ENCODE measurements at places on chromosomes 2 and 18.

- DNase-seq = no peak
These were observed 148.1 kb downstream of the EML6 start for GRCh38 chr2:54871457-54872107.

DNA sequence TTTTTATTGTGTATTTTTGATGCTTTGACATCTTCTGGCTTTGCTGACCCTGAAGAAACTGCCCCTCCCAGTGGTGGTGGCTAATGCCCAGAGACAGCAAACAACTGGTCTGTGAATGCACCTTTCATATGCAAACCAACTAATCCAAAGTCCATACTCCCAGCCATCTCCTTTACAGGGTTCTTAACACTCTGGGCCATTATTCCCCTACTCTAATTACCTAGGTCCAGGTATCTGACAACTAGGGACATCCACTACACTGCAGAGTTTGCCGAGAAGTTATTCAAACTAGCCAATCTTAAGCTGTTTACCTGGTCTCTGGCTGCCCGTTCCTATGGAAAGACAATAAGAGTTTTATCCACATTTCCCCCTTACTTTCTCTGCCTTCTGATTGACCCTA, 73.6 kb downstream of the FSHR start:
- no peak for DNase-seq

- no peak for DNase-seq
These were observed 311.5 kb downstream of the DLGAP1 start for GRCh38 chr18:4143585-4143984.

GRCh38 chr18:59229701-59230443, 9.9 kb downstream of the GRP start:
- no peak for DNase-seq

GRCh38 chr2:17122887-17123501, 395.2 kb downstream of the RAD51AP2 start:
- no peak for DNase-seq

GRCh38 chr2:201151127-201151981, 31.6 kb upstream of the CASP10 start:
- peak; percentile 73 for DNase-seq

GRCh38 chr2:197168705-197169104, 141.9 kb downstream of the ANKRD44 start:
- DNase-seq = no peak

- no peak for DNase-seq
These were observed 17.1 kb downstream of the GYPC start for GRCh38 chr2:126672980-126673605.

DNA sequence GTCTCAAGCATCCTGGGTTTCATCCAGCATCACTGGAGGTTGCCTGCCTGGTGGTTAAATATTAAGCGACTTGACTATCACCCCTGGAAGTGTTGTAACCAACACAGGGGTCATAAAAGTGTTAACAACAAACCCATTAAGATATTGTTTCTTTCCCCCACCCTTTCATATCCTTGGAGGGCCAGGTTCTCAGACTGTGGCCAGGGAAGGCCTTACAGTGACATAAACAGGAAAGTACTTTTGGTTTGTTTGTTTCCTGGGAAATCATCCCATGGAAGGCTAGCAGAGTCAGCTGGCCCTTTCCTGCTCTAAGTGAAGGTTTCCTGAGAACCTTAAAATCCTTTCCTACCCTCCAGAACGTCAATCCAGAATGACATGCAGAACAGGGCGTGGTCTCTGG, 160.9 kb downstream of the CLIP4 start:
- no peak for DNase-seq

GRCh38 chr2:171411791-171412483, 21.9 kb downstream of the METTL8 start:
- DNase-seq = no peak

GRCh38 chr2:69917852-69918251, 2.9 kb downstream of the MXD1 start:
- DNase-seq = no peak

- DNase-seq = no peak
These were observed 53.3 kb downstream of the INHBB start for GRCh38 chr2:120398996-120399888.

- no peak for DNase-seq
These were observed 25.6 kb upstream of the ZC3H15 start for GRCh38 chr2:186460465-186460864.

GRCh38 chr2:69731147-69731970, 10.6 kb upstream of the ANXA4 start:
- no peak for DNase-seq

DNA sequence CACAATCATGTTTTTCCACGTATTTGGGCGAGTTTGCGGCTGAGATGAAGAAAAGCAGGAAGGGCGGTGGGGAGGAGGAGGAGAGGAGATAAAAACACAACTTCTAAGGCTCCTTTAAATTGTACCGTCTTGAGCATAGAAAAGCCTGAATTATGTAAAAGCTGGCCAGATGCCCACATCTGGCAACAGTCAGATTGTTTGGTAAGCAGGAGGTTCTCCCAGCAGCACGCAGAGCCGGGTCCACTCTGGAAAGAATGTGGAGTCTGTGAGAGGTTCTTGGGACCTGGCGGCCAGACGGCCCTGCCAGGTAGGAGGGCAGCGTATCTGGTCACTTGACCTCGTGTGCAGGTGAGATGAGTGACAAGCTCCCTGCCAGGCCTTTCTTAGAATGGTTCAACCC, 215.3 kb upstream of the APCDD1 start:
- no peak for DNase-seq

DNA sequence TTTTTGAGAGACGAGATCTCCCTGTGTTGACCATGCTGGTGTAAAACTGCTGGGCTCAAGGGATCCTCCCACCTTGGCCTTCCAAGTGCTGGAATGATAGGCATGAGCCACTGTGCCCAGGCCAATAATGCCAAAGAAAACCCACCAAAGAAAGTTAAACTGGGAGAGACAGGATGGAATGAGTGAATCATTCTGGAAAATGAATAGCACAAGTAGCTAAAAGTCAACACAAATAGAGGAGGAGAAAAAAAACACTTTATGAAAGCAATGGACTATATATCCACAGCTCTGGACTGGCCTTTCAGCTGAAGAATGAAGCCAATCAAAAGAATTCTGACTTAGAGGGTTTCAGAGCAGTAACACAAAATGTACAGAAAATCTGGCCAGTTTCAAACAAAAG, 23.9 kb downstream of the IAH1 start:
- DNase-seq = no peak

DNA sequence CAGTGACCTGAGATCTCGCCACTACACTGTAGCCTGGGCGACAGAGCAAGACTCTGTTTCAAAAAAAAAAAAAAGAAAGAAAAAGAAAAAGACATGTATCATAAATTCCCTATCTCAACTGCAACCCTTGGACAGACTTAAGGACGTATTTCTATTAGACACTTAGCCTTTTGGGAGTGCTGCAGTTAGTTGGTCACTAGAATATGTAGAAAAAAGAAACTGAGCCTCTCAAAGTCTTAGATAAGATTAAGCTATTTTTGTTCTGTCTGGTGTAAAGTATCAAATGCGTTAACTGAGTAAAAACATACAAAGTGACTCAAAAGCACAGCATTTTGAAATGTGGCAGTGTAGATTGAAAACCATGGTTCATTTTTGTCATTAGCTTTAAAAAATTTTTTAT, 7.3 kb downstream of the NBEAL1 start:
- DNase-seq = no peak

GRCh38 chr2:156907806-156908205, 349.7 kb upstream of the GALNT5 start:
- no peak for DNase-seq

DNA sequence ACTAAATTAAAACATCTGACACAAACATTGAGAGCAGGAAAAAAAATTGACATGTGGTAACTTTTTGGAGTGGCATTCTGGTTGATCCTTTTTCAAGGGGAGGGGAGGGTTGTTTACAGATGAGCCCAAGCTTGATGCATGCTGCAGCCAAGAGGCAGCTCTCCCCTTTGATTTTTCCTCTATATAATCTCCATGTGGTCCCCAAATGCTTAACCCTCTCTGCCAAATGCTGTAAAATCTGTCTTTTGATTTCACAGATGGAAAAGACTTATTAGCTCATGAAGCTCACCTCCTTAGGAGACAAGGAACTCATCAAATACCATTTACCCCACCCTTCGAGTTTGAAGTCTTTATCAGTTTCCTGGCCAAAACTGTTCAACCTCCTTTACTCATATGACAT, 623.0 kb downstream of the NRXN1 start:
- DNase-seq = no peak

GRCh38 chr2:129895061-129895460, 84.4 kb upstream of the RAB6C start:
- no peak for DNase-seq

DNA sequence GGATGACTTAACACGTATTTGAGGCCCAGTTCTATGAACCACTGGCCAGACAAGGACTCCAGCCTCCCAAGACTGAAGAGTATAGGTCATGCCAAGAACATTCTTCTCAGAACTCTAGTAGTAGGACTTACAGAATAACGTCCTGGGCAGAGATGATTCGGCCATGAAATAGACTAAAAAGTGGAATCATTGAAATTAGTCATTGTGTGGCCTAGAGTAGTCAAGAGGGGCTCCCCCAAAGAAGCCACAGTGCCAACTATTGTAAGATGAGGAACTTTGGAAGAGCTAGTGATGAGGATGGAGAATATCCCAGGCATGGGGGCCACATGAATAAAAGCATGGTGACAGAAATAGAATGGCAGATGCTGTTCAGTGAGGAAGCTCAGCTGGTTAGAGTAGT, 101.1 kb downstream of the TRIB2 start:
- no peak for DNase-seq

GRCh38 chr2:18050001-18050400, 171.5 kb downstream of the KCNS3 start:
- DNase-seq = no peak

DNA sequence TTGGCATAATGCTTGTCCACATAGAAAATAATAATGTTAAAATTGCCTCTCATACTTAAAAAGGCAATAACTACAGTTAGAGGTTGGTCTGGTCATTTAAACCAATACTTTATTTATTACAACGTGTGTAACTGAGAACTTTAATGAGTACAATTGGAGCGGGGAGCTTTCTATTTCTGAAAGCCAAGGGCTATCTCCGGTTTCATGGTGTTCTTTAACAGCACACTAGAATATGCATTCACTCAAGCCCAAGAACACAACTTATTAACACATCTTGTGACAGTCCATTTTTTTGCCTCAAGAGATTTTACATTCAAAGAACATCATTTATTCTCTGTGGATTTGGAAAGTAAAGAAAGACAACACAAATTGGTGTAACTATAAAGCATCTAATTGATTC, 131.8 kb downstream of the KCNH7 start:
- no peak for DNase-seq

DNA sequence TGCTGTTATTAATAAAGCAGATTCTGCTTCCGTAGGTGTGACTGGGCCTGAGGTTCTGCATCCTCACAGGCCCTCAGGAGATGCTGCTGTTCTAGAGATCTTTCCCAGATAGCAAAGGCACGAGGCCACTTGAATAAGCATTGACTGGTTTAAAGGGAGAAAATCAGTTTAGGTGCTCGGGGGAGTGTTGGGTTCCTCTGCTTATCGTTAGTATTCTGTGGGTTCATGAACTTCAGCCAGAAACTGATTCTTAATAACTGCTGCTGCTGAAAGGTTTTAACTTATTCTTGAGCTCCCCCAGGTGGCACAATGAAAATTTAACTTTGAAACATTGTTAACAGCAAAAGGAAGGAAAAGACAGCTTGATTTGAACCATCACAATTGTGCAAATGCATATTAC, 56.9 kb downstream of the ITGA6 start:
- DNase-seq = no peak

GRCh38 chr2:233981574-233982420, 64.6 kb downstream of the TRPM8 start:
- no peak for DNase-seq

GRCh38 chr2:160353166-160353565, 140.4 kb downstream of the RBMS1 start:
- DNase-seq = no peak

DNA sequence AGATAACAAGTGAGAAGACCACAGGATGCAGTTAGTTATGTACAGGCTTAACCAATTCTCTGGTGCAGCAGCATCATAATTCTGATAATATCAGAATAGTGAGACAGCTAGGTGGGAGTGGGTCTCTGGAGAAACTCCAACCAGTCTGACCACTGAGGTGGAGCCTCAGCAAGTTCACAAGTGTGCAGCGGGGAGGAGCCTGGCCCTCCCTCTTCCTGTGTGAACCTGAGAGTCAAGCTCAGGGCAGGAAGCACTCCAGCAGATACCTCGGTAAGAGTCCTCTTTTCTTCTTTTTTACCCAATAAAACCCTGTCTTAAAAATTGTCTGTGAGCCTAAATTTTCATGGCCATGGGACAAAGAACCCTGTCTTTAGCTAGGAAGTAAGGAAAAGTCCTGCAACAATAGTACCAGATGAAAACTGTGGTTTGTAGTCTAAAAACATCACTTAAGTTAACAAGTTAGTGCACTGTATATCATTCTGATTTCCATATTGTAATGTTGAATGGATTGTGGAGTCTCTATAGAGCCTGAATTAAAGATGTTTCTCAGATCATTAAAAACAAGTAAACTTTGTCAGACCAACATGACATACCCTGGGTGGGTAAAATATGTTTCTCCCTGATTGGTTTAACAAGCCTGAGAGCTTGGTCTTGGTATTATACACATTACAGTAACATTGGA, 370.8 kb downstream of the TMEM182 start:
- DNase-seq = no peak

DNA sequence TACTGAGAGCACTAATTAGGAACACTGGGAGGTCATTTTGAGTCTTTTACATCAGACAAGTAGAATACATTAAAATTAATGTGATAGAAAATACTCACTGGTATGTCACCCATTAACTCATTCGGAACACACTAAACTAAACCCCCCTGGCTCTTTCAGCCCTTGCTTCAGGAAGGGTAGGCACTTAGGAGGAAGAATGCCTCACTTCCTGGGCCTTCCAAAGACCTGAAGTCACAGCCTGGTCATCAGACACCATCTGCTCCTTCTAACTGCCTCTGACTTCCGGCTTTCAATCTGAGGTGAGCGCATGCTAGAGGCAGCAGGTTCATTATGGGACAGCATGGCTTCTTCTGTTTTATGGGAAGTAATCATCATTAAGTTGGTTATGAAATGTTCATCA, 451.4 kb downstream of the PID1 start:
- DNase-seq = no peak

DNA sequence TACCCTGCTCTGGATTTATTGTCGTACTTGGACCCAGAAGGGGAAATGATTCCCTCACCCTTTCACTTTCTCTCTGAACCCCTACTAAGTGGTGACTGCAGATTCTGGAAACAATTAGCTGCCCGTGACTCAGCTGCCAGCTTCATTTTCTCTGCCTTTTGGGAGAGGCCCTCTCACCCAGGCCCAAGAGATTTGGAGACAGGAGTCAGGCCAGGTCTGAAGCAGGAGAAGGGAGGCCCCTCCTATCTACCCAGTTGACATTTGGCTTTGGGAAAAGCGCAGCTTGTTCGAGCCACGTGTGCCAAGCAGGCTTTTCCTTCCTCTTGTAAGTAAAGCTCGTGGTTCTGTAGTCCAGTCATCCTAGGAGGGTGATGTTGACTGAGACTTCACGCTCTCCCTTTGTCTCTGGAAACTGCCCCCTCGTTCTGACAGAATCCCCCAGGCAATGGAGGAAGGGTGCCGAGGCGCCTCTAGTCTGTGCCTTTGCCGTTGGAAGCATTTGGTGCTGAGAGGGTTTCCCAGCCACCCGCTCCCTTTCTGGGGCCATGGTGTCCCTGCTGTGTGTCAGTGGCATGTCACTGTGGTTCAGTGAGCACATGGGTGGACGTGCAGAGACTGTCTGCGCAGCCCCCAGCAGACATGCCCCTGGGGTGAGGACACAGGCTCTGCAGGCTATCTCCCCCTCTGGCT, 8.6 kb downstream of the OXER1 start:
- DNase-seq = no peak

GRCh38 chr2:18871430-18871829, 282.1 kb upstream of the NT5C1B start:
- DNase-seq = no peak

GRCh38 chr2:189287982-189288521, 108.5 kb upstream of the COL5A2 start:
- DNase-seq = peak; percentile 61

Measured in AG04449 (cell line).